ENCODE measurements at places on chromosomes 11 and 22.

DNA sequence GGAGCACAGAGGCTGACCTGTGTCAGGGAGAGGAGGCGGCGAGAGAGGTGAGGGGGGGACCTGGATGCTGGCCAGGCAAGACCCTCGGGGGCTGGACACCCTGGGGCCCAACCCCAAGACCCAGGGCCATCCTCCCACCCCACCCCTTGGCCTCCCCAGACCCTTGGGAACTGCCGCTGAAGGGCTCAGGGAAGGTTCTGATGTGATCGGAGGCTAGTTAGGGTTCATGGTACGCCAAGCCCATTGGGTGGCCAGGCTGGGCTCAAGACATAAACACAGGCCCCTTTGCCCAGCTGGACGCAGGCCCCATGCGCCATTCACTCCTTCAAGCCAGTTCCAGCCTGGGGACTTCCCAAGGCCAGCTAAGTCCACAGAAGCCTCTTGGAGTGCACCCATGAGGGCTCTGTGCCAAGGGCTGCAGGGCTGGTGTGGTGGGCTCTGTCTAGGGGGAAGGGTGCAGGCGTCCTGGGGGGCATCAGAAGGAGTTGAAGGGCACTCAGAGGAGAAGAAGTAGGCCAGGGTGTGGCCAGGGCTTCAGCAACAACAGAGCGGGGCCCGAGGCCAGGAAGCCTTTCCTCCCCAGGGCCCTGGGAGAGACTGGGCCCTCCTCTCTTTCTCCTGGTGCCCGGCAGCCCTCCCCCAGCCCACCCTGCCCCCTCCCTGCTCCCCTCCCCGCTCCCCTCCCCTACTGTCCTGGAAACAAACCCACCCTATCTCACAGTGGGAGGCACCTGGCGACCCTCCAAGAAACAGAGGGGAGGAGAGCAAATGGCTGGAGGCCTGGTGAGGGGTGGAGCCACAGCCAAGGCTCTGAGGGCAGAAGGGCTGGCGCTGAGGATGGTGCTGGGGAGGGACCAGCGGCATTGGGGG, 12.9 kb downstream of the TSPAN32 start:
- H3K27ac ChIP-seq, result no peak overlapping the region
- no peaks in the 10 kb centered on the region for H3K27me3 ChIP-seq
- H3K36me3 ChIP-seq, result no peaks in the 10 kb centered on the region

GRCh38 chr11:34203377-34203871, 98.0 kb downstream of the NAT10 start:
- peak overlapping the region; percentile 17 for H3K4me3 ChIP-seq
- H3K27me3 ChIP-seq, result no peaks in the 10 kb centered on the region
- peaks cover 55% of the 10 kb centered on the region for H3K4me1 ChIP-seq
- no peaks in the 10 kb centered on the region for H3K36me3 ChIP-seq
- H3K27ac ChIP-seq, result peak overlapping the region; percentile 42

DNA sequence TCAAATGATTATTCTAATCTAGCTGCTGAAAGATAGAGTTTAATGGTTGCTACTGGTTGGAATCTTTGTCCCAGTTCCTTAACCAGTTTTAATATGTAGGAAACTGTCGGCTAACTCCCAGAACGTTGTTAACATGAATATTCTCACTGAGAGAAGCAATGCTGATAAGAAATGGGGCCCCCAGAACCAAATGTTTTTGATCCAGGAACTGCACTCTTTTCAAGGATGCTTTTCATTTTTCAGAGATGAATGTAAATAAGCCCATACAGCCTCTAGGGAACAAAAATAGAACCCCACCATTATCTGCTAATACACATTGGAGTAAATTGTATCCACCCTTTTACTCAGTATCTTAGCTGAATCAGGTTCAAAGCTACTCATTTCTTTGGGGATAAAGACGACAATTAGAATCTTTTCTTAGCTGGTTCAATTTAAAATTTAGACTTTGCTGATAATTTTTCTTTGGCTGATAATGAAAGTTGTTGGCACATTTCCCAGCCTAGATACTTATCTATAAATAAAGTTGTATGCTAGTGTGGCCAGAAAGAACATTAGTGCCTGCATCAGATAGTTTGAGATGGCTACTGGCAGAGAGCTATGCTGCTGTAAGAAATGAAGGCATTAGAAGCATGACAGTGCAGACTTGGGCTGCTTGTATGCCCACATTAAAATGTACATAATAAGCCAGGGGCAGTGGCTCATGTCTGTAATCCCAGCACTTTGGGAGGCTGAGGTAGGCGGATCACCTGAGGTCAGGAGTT, 323.3 kb upstream of the PDGFD start:
- H3K27ac ChIP-seq, result no peak overlapping the region
- H3K4me1 ChIP-seq, result no peaks in the 10 kb centered on the region
- no peak for DNase-seq

- no peak for DNase-seq
- no peaks in the 10 kb centered on the region for H3K27me3 ChIP-seq
- H3K4me3 ChIP-seq, result no peak overlapping the region
- H3K36me3 ChIP-seq, result peaks cover 58% of the 10 kb centered on the region
- peaks cover 38% of the 10 kb centered on the region for H3K4me1 ChIP-seq
- H3K27ac ChIP-seq, result no peak overlapping the region
Measured at GRCh38 chr11:3826721-3827120, 14.0 kb downstream of the RHOG start.

- H3K27ac ChIP-seq, result no peak overlapping the region
- no peak overlapping the region for H3K4me3 ChIP-seq
- H3K4me1 ChIP-seq, result no peaks in the 10 kb centered on the region
- no peaks in the 10 kb centered on the region for H3K36me3 ChIP-seq
- no peak for DNase-seq
Measured at GRCh38 chr22:16955678-16956210, 52.3 kb downstream of the GAB4 start.

- H3K4me1 ChIP-seq, result no peaks in the 10 kb centered on the region
- no peak for DNase-seq
- H3K27me3 ChIP-seq, result peaks cover 2% of the 10 kb centered on the region
Measured at GRCh38 chr11:31913985-31914384, 102.9 kb upstream of the PAX6 start.

- H3K27ac ChIP-seq, result no peak overlapping the region
- H3K4me1 ChIP-seq, result peaks cover 10% of the 10 kb centered on the region
- no peak for DNase-seq
- no peaks in the 10 kb centered on the region for H3K36me3 ChIP-seq
- no peak overlapping the region for H3K4me3 ChIP-seq
Measured at GRCh38 chr11:76656571-76657081, 13.9 kb downstream of the LRRC32 start.

DNA sequence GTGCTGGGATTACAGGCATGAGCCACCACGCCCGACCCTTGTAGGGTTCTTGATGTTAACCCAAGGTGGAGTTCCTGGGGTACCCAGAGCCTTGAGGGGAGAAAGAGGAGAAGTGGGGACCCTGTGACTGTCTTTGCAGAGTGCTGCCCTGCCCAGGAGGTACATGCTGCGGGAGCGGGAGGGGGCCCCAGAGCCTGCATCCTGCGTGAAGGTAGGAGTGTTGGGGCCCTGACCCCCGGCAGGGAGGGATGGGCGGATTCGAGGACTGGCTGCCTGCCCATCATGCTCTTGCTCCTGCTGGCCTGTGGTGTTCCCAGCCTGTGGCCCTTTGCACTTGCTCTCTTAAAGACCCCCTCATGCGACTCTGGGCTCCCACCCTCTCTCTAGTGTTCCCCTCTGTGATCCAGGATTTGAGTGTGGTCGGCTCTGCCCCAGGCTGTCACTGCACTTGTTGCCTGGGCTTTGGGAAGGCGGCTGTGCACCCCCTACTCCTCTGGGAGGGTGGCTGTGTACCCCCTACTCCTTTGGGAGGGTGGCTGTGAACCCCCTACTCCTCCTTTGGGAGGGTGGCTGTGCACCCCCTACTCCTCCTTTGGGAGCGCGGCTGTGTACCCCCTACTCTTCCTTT, 4.5 kb downstream of the SCO2 start:
- no peak overlapping the region for H3K4me3 ChIP-seq
- H3K27me3 ChIP-seq, result no peaks in the 10 kb centered on the region
- H3K36me3 ChIP-seq, result peaks cover 28% of the 10 kb centered on the region

All from T-helper 2 cell treated with Interferon-gamma antibody and Interleukin-4, amounts not matched to agents 5 μg/mL and 100 μg/mL, for 36 hours (primary cell).